ENCODE measurements at places on chromosomes 5 and 9. TPM values are rescaled to one million over a fixed set of nuclear protein-coding genes. Genes with fewer than 3 reads are reported as not detected.
A peak's percentile ranks its signal among the peaks of the same experiment; 100 is the strongest.

DNA sequence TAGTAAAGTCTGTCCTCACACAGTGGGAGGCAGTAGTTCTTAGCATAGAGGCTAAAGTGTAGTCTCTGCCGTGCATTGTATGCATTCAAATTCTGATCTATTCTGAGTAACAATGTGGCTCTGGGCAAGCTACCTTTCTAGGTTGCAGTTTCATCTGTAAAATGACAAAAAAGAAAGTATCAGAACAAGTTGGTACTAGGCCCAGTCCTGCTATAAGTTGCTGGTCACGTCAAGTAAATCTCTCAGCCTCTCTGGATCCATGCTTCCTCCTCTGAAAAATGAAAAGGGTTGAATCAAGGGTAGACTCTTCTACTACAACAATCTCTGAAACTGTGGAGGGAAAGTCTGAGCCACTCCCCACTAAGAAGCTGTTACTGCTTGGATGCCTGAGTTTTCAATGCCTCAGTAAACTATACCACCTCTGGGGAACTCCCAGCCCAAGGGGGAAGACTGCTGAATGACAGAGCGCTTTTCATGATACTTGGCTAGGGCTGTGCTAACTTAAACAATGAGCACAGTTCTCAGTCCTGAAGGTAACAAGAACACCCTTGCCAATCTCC is 34.5 kb upstream of the SPARC start:
- peak; percentile 32 for DNase-seq

- peak; percentile 6 for DNase-seq
Observed at GRCh38 chr9:106481013-106481609, 381.9 kb upstream of the ZNF462 start.

- no peak for DNase-seq
Observed at GRCh38 chr9:28121366-28121765, 548.1 kb upstream of the C9orf72 start.

DNA sequence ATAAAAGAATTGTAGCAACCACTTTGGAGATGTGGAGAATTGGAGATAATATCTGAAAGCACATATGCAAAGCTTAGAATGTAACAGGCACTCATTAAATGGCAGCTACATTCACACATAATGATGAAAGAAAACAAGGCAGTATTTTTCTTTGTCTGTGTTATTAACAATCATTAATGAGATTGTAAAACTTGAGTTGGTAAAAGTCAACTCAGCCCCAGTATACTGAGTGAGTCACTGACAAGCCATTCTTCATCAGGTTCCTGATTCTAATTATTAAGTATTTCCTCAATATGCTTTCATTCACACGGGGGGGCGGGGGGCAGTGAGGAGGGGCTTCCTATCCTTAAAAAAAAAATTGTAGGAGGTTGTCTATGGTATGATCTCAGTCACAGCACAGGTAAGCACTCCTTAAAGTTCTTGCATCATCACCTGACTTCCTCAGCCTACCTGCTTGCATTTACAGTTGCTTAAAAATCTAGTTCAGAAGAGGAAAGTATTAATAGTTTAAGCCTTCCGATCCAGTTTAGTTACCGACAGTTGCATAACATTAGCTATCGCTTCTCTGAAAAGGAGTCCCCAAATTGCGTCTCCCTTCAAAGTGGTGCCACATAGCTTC is 379.8 kb downstream of the EFNA5 start:
- DNase-seq, result no peak

DNA sequence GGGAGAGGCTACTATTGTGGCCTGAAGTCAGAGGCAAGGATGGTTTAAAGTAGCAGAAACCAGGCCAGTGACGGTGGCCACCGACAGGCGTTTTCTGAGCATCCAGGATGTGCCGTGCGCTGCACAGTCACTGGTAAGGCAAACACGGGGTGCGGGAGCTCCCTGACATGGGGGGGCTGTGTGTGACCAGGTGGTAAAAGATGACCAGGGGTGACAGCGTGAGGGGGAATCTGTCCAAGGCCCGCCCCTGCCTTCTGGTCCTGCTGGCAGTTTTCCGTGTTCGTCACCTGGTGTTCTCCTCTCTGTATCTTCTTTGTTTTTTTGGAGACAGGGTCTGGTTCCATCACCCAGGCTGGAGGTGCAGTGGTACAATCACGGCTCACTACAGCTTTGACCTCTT is 167.4 kb downstream of the ICE1 start:
- no peak for DNase-seq

DNA sequence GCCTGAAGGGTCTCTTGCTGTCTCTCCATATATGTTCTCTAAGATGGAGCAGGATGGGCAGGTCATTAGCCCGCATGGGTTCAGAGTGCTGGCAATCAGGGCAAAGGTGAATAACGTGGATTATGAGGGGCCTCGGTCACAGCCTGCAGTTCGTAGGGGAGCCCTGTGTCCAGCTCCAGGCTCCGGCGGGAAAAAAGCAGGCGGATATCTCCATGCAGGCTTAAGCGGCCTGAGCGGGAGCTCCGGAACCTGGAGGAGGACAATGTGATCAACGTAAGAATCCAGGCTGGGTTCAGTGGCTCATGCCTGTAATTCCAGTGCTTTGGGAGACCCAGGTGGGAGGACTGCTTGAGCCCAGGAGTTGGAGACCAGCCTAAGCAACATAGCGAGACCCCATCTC is 2.2 kb upstream of the STOML2 start:
- DNase-seq, result no peak

DNA sequence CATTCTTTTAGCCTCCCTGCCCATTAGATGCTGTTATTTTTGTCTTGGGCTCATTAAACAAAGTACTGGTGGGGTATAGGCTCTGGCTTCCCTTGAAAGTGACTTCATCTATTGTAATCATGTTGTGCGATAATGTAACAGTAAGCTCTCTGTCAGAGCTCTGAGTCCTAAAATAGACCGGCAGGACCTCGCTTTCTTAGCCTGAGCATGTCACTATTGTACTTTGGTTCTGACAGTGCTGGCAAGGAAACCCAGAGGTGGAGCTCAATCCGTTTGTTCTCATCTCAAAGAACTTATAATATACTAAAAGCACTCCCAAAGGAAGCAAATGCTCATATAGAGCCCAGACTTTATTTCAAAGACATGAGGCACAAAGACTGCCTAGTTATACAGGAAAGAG is 339.1 kb upstream of the CCNH start:
- DNase-seq, result peak; percentile 24

- no peak for DNase-seq
Observed at GRCh38 chr5:180202939-180203573, 6.0 kb downstream of the RASGEF1C start.

DNA sequence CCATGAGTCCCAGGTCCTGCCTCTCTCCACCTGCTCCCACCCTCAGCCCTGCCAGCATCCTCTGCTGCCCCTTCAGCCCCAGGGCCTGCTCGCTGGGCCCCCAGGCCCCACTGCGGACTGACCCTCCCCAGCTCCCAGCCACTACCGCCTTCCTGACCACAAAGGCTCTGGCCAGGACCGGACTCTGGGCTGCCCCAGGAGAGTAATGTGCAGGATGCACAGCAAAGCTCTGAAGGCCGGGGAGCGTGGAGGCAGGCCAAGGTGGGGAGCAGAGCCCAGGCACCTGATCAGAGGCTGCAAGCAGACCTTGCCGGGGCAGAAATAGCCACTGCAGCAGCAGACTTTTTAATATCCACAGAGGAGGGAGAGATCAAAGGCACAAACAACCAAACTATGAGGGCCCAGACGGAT is 27.9 kb downstream of the IPPK start:
- DNase-seq, result no peak

DNA sequence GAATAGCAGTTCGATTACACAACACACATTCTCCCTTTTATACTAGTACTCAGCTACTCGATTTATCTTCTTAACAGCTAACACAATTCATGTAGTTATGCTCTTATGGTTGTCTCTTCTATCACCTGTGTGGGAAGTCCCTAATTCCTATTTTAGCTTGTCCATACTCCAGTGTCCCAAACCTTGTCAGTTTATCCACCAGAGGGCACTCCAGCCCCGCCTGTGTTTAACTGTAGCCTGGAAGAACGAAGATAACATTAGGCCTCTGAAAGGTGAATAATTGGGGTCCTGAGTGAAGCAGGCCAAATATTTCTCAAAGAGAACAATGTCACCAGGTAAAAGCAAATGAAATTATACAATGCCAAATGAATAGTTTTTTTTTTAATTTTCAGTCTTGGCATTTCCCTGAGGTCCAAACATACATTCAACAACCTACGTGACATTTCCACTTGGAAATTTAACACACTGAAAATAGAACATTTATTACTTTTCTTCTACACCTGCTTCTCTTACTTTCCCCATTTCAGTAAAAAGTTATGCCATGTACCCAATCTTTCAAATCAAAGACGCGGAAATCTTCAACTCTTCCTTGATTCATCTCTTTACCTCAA is 560.7 kb downstream of the HTR1A start:
- peak; percentile 46 for DNase-seq

GRCh38 chr9:22158271-22158670 is 149.2 kb upstream of the CDKN2B start:
- no peak for DNase-seq

GRCh38 chr5:4614088-4614487 is 526.0 kb upstream of the ADAMTS16 start:
- no peak for DNase-seq

DNA sequence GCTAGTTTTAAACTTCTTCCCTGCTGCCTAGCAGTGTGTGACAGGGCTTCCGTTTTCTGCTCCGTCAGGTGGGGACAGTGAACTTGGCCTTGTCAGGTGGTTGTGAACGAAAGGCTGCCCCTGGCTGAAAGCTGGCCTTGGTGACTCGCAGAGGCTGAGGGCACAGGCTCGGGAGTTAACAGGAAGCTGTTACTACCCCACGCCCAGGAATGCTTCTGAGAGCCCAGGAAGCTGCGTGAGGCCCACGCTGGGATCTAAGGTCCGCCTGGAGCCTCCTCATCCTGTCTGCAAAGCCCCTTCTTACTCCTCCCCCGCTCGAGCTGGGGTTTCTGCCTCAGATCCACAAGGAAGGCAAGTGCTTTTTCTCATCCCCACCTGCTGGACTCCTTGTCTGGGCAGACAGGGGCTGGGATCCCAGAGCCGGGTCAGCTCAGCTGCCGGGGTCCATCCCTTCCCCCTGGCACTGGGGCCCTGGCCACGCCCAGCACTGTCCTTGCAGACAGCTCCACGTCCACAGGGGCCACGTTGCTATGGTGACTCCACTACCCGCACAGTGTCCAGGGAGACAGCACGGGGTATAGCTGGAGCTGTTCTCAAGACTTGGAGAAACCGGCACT is 124.7 kb upstream of the TBC1D2 start:
- peak; percentile 45 for DNase-seq

GRCh38 chr5:95018946-95019345 is 265.9 kb downstream of the MCTP1 start:
- DNase-seq, result no peak

GRCh38 chr5:89097103-89097502 is 214.1 kb upstream of the MEF2C start:
- DNase-seq, result no peak

DNA sequence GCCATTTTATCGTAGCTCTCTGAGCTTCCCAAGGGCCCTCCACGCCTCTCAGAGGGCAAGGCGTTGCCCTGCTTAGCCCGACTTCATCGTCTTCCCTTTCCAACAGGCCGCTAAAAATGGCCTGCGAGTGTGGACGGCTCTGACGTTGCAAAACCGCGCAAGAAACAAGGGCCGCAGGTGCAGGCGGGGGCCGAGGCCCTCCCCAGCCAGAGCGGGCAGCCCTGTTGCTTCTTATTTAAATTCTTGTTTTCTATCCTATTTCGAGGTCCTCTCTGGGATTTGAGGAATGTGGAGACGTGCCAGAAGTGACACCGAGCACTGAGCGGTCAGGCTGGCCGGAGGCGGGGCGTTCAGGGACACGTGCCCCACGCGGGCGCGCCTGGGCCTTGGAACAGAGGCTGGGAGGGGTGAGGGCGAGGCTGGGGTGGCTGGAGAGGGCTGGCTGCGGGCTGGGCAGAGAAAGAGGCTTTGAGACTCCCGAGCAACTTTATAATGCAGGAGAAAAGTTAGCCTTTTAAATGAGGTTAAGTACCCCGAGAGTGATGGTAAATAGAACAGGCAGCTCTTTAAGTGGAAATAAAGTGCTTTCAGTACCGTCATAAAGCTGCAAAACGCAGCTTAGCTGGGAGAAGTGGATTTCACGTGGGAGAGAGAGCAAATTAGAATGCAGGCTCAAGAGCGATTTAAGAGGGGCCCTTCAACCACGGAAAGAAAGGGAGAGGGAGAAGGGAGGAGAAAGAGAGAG is 243.6 kb downstream of the AUH start:
- DNase-seq, result peak; percentile 95

- no peak for DNase-seq
Observed at GRCh38 chr9:119302988-119303698, 66.1 kb downstream of the BRINP1 start.

- peak; percentile 26 for DNase-seq
Observed at GRCh38 chr5:24633715-24634325, 11.0 kb downstream of the CDH10 start.

- peak; percentile 99 for DNase-seq
Observed at GRCh38 chr5:110900829-110901228, 162.0 kb downstream of the SLC25A46 start.

GRCh38 chr5:96902876-96903275 is 26.6 kb downstream of the ERAP2 start:
- DNase-seq, result no peak

DNA sequence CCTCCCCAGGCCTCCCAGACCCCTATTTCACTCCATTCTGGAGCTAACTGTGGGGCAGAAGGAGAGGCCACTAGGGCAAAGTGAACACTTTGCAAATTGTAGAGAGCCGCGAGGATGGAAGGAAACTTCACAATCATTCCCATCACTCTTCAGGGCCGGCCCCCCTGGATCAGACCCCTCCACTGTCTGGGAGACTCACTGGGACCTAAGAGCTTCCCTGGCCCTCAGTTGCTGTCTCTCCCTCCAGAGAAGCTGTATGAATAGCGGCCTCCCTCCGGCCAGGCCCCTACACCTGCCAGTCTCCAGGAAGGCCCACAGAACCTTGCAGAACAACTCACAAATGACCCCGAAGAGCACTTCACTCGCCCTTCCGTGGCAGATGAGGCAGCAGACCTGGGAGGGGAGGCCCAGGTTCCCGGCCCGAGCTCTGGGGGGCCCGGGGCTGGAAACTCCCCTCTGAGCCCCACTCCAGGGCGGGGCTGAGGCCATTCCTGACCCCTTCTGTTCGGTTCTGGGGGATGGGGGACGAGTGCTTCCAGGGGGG is 141.9 kb upstream of the IER5L start:
- no peak for DNase-seq

The LOX gene
- total RNA-seq, result 33.4 TPM

The PRRC1 gene
- 44.3 TPM for total RNA-seq

The KIF12 gene
- total RNA-seq, result not detected

The TMEM171 gene
- total RNA-seq, result under 0.01 TPM

The FCN2 gene
- total RNA-seq, result not detected

The FBP2 gene
- total RNA-seq, result not detected

The RNF208 gene
- 0.33 TPM for total RNA-seq

The ANKRA2 gene
- 29.7 TPM for total RNA-seq

The AQP7 gene
- 0.26 TPM for total RNA-seq

The SHOC1 gene
- under 0.01 TPM for total RNA-seq
